Activated CD4-positive, alpha-beta T cell treated with anti-CD3 and anti-CD28 coated beads, Interleukin-2, amount 10 ng/mL, durations not matched to agents 24 days and 14 days (primary cell): ENCODE measurements at places on chromosomes 4 and X.

- no peak overlapping the region for H3K27ac ChIP-seq
- no peaks in the 10 kb centered on the region for H3K4me1 ChIP-seq
- DNase-seq, result no peak
- H3K36me3 ChIP-seq, result peaks cover 12% of the 10 kb centered on the region
- H3K4me3 ChIP-seq, result no peak overlapping the region
- H3K27me3 ChIP-seq, result no peaks in the 10 kb centered on the region
Measured at GRCh38 chrX:136827026-136827425, 46.3 kb upstream of the ARHGEF6 start.

DNA sequence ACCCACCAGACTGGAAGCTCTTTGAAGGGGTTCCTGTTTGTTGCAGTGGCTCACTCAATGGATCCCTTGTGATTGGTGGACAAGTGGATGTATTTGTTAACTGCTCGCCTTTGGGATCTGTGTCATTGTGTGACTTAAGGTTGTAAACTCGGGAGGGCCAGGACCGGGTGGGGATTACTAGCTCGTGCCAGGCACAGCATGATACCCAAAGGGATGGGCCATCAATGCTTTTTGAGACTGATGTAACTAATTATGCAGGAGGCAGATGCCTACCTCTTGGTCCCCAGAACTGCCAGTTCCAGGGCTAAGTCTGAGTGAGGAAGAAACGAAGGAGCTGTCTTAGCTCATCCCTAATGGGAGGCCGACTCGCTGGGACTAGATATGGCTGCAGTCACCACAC is 27.7 kb downstream of the UTP14A start:
- peak overlapping the region; percentile 70 for H3K4me3 ChIP-seq
- no peak overlapping the region for H3K27ac ChIP-seq
- H3K36me3 ChIP-seq, result peaks cover 8% of the 10 kb centered on the region

DNA sequence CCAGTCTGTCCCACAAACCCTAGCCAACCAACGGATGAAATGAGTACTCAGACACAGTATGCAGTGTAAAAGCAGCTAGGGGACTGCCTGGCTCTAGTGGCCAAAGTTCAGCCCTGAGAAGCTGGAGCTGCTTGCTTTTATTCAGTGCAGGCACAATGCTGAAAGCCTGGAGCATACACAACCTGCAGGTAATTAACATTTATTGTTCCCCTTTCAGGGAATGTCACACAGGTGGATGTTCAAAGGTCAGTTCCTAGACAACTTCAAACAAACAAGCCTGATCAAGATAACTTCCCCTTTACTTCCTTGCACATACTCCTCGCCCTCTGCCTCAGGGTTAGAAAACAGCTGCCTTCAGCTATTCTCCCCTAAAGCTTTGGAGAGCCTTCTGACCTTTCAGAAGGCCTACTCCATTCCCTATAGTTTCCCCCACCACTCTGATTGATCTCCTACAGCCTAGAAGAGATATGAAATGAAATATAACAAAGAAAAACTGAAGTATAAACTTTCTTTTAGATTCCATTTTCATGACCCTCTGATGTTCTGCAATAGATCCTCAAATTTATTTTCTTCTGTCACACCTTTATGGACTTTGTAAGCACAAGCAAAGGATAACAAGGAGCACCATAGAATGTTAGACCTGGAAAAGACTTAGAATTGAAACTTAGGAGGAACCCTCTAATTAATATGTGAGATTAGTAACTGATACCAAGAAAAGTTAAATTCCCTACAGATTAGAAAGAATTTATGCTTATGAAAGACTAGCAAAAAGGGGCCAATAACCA is 6.8 kb upstream of the DCAF8L1 start:
- H3K4me1 ChIP-seq, result no peaks in the 10 kb centered on the region
- DNase-seq, result no peak
- H3K27me3 ChIP-seq, result no peaks in the 10 kb centered on the region
- no peaks in the 10 kb centered on the region for H3K36me3 ChIP-seq
- H3K4me3 ChIP-seq, result no peak overlapping the region
- no peak overlapping the region for H3K27ac ChIP-seq

DNA sequence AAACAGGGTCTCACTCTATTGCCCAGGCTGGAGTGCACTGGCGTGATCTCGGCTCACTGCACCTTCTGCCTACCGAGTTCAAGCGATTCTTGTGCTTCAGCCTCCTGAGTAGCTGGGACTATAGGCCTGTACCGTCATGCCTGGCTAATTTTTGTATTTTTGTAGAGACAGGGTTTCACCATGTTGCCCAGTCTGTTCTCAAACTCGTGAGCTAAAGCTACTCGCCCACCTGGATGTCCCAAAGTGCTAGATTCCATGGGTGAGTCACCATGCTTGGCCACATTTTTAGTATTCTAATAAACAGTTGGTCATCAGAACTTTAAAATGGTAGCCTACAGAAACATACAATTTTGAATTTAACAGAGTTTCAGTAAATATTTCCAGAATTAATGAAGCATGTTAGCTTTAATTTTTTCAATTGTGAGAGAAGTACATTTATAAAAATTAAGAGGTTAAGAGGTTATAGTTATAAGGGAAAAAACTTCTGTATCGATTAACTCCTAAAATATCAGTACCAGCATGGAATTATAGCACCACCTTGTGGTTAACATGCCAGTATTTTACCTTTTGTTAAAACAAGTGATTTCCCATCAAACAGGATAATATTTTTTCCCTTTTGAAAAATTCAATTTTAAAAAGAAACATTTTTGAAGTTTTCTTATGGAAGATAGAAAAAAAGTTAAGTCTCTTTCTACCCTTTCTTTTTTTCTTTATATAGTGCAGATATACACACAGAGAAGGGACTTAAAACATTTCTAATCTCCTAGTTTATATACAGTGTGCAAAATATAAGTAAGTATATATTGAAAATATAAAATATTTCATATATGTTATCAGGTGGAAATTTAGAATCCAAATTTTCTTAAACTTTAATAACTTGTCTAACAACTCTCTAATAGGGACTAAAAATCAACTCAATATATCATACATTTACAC is 35.4 kb downstream of the CEP44 start:
- H3K4me3 ChIP-seq, result no peak overlapping the region
- H3K4me1 ChIP-seq, result no peaks in the 10 kb centered on the region
- no peak overlapping the region for H3K27ac ChIP-seq
- DNase-seq, result peak; percentile 60

DNA sequence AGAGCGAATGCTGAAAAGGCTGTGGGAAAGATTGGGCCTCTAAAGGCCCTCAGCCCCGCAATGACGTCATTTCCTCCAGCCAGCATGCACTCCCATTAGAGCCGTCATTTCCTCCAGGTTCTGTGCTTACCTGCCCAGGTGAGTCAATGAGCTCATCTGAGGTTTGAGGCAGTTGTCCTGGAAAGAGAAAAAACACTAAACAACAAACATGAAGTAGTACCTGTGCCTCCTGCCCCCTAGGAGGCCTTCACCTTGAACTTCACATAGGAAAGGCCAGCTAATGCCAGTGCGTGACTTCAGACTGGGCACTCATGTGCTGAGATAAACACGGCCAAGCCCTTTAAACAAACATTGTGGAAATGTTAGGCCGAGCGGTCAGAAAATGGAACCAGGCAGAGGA is 55.9 kb downstream of the FHDC1 start:
- peaks cover 3% of the 10 kb centered on the region for H3K27me3 ChIP-seq
- no peaks in the 10 kb centered on the region for H3K4me1 ChIP-seq
- DNase-seq, result no peak
- no peak overlapping the region for H3K4me3 ChIP-seq

DNA sequence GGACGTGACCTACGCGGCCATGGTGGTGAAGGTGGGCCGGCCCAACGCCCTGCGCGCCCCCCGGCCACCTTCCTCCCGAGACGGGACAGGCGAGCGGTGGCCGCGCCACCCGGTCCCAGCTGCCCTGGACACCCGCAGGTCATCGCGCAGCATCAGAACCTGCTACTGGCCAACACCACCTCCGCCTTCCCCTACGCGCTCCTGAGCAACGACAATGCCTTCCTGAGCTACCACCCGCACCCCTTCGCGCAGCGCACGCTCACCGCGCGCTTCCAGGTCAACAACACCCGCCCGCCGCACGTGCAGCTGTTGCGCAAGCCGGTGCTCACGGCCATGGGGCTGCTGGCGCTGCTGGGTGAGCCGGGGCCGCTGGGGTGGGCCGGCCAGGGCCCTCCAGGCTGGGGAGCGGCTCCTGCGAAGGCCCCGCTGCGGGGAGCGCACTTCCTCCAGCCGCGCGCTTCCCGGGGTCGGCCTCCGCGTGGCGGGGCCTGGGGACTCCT is 9.0 kb upstream of the SLC26A1 start:
- peaks cover 39% of the 10 kb centered on the region for H3K27me3 ChIP-seq
- H3K4me3 ChIP-seq, result no peak overlapping the region
- no peak overlapping the region for H3K27ac ChIP-seq
- no peaks in the 10 kb centered on the region for H3K4me1 ChIP-seq
- no peak for DNase-seq

DNA sequence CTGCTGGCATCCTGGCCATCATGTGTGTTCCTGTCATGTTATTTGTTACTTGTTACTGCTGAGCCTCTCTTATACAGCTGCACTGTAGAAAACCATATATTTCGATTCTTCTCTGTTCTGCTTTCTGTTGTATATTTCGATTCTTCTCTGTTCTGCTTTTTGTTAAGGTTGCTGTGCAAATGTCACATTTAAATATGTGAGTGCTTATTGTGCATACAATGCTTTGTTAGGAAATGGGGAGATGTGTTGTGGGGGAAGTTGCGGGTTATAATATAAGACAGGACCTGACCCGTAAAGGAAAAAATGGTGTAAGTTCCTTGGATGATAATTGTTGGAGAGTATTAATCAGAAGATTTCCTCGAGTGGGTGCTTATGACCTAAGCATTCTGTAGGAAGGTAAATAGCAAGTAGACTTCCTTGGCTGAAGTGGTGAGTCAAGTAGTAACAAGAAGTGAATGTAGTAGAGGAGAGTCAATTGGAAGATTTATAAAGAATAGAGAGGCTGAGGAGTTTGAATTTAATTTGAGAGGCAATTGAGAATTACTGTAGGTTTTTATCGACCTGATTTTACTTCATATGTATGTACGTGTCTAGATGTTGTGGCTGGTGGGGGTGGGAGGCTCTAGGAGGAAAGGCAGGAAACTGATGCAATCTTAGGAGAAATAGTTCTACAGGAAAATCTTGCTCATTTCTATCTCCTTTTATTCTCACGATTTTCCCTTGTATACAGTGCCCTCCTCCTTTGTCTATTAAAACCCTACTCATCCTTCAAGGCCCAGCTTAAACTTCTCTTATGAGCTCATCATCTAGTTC is 8.5 kb downstream of the OGT start:
- peaks cover 66% of the 10 kb centered on the region for H3K36me3 ChIP-seq
- peak overlapping the region; percentile 95 for H3K27ac ChIP-seq
- H3K4me3 ChIP-seq, result peak overlapping the region; percentile 100
- H3K4me1 ChIP-seq, result peaks cover 41% of the 10 kb centered on the region
